Body of pancreas (tissue), 4 donors: ENCODE measurements at places on chromosomes 3 and 15. TPM values are rescaled to one million over a fixed set of nuclear protein-coding genes. Genes with fewer than 3 reads are reported as not detected.
A peak's percentile ranks its signal among the peaks of the same experiment; 100 is the strongest.

DNA sequence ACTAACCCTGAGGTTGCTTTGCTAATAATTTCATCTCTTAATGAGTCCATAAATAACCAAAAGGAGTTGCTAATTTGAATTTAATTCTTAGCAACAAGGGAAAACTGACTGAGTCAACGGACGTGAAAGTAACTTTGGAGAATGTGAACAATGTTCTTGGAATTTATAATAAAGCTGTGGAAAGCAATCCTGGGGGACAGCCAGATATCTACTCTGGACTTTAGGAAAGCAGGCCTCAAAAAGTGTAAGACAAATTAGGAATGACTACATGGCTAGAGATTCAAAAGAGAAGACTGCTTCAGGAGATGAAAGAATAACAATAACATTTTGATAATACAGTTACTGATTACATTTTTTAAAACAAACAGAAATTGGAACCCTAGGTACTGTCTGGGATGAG lies 318.4 kb upstream of the COL8A1 start:
- no peaks in the 10 kb centered on the region for H3K4me1 ChIP-seq
- no peak for DNase-seq
- H3K27ac ChIP-seq, result no peak overlapping the region
- H3K4me3 ChIP-seq, result no peak overlapping the region
- no peaks in the 10 kb centered on the region for H3K27me3 ChIP-seq
- H3K36me3 ChIP-seq, result no peaks in the 10 kb centered on the region

- H3K27me3 ChIP-seq, result no peaks in the 10 kb centered on the region
- no peak overlapping the region for H3K4me3 ChIP-seq
- peaks cover 14% of the 10 kb centered on the region for H3K4me1 ChIP-seq
- no peak for DNase-seq
Measured at GRCh38 chr3:177203689-177204395, 6.6 kb upstream of the TBL1XR1 start.

- H3K4me3 ChIP-seq, result no peak overlapping the region
- H3K4me1 ChIP-seq, result no peaks in the 10 kb centered on the region
- H3K27me3 ChIP-seq, result no peaks in the 10 kb centered on the region
- DNase-seq, result no peak
- H3K36me3 ChIP-seq, result no peaks in the 10 kb centered on the region
Measured at GRCh38 chr3:166304584-166304983, 467.4 kb upstream of the BCHE start.

- no peaks in the 10 kb centered on the region for H3K27me3 ChIP-seq
- H3K4me3 ChIP-seq, result no peak overlapping the region
- H3K4me1 ChIP-seq, result no peaks in the 10 kb centered on the region
- DNase-seq, result no peak
- H3K27ac ChIP-seq, result no peak overlapping the region
Measured at GRCh38 chr3:15272426-15273196, 59.8 kb downstream of the SH3BP5 start.

GRCh38 chr3:22322861-22323260 lies 571.9 kb upstream of the ZNF385D start:
- no peaks in the 10 kb centered on the region for H3K27me3 ChIP-seq
- H3K4me3 ChIP-seq, result no peak overlapping the region
- no peak for DNase-seq
- no peak overlapping the region for H3K27ac ChIP-seq

GRCh38 chr15:66751579-66751978 lies 49.5 kb downstream of the SMAD6 start:
- peak overlapping the region; percentile 60 for H3K27ac ChIP-seq
- H3K4me3 ChIP-seq, result no peak overlapping the region
- no peaks in the 10 kb centered on the region for H3K27me3 ChIP-seq
- DNase-seq, result no peak
- H3K4me1 ChIP-seq, result peaks cover 46% of the 10 kb centered on the region
- H3K36me3 ChIP-seq, result no peaks in the 10 kb centered on the region

DNA sequence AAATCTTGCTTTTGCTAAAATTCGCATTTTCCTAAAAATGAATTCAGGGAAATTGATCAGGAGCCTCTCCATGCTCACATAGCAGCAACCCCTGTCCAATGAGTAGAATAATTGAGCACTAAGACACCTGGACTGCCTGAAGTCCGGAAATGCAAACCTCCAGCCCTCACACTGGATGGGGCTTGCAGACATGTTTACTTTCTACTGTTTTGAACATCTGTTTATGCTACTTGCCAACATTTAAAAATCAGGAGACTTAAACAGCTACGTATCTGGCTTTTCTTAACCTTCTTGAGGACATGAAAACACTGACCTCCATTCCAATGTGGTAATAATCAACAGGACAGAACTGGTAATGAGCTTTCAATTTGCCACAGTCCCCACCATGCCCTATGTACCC lies 184.4 kb downstream of the SHOX2 start:
- no peaks in the 10 kb centered on the region for H3K4me1 ChIP-seq
- no peak overlapping the region for H3K4me3 ChIP-seq
- H3K36me3 ChIP-seq, result no peaks in the 10 kb centered on the region
- H3K27me3 ChIP-seq, result no peaks in the 10 kb centered on the region
- no peak for DNase-seq

- no peak for DNase-seq
- H3K36me3 ChIP-seq, result no peaks in the 10 kb centered on the region
- H3K4me3 ChIP-seq, result no peak overlapping the region
- peaks cover 10% of the 10 kb centered on the region for H3K4me1 ChIP-seq
- H3K27me3 ChIP-seq, result no peaks in the 10 kb centered on the region
Measured at GRCh38 chr3:36215241-36215640, 165.1 kb upstream of the STAC start.

DNA sequence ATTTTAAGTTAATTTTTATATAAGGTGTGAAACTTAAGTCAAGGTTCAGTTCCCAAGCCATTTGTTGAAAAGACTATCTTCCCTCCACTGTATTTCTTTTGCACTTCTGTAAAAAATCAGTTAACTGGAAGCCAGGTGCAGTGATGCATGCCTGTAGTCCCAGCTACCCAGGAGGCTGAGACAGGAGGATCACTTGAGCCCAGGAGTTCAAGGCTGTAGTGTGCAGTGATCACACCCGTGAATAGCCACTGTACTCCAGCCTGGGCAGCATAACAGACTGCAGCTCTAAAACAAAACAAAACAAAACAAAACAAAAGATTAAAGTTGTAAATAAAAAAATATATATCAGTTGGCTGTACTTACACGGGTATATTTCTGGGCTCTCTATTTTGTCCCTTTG lies 33.1 kb upstream of the SEC22A start:
- H3K36me3 ChIP-seq, result no peaks in the 10 kb centered on the region
- H3K4me1 ChIP-seq, result peaks cover 11% of the 10 kb centered on the region
- H3K27me3 ChIP-seq, result no peaks in the 10 kb centered on the region
- H3K27ac ChIP-seq, result peak overlapping the region; percentile 74
- H3K4me3 ChIP-seq, result no peak overlapping the region

- H3K4me1 ChIP-seq, result no peaks in the 10 kb centered on the region
- DNase-seq, result no peak
- no peaks in the 10 kb centered on the region for H3K27me3 ChIP-seq
Measured at GRCh38 chr3:166360720-166361119, 523.5 kb upstream of the BCHE start.

- H3K27me3 ChIP-seq, result no peaks in the 10 kb centered on the region
- DNase-seq, result no peak
- no peak overlapping the region for H3K27ac ChIP-seq
- H3K4me1 ChIP-seq, result no peaks in the 10 kb centered on the region
Measured at GRCh38 chr3:4425707-4426106, 41.4 kb downstream of the SUMF1 start.

DNA sequence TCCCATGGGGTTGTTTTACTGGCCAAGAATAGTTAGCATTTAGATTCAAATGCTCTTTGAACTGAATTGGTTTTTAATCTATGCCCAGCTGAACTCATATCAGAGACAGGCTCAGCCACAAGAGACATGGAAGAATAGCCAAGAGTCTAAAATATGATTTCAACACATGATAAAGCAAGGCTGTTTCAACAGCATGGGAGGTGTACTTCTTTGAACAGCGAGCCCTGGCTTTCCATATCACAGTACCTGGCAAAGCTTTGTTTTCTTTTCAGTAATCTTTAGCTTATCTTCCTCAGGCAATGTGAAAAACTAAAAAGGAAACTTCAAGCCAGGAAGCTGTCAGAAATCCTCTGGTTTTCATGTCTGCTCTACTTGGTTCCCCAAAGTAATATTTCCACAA lies 413.6 kb upstream of the ADAMTS9 start:
- H3K27ac ChIP-seq, result no peak overlapping the region
- H3K4me1 ChIP-seq, result peaks cover 9% of the 10 kb centered on the region
- no peak overlapping the region for H3K4me3 ChIP-seq
- no peaks in the 10 kb centered on the region for H3K27me3 ChIP-seq

- no peaks in the 10 kb centered on the region for H3K27me3 ChIP-seq
- no peak overlapping the region for H3K4me3 ChIP-seq
- H3K4me1 ChIP-seq, result no peaks in the 10 kb centered on the region
- no peaks in the 10 kb centered on the region for H3K36me3 ChIP-seq
- H3K27ac ChIP-seq, result no peak overlapping the region
- DNase-seq, result no peak
Measured at GRCh38 chr3:151367448-151367847, 17.1 kb downstream of the P2RY12 start.

GRCh38 chr3:30292192-30292893 lies 314.1 kb upstream of the TGFBR2 start:
- no peaks in the 10 kb centered on the region for H3K36me3 ChIP-seq
- peaks cover 9% of the 10 kb centered on the region for H3K4me1 ChIP-seq
- H3K4me3 ChIP-seq, result no peak overlapping the region
- H3K27me3 ChIP-seq, result no peaks in the 10 kb centered on the region
- DNase-seq, result no peak

GRCh38 chr3:65689436-65689835 lies 349.3 kb downstream of the MAGI1 start:
- DNase-seq, result no peak
- H3K36me3 ChIP-seq, result no peaks in the 10 kb centered on the region
- peaks cover 12% of the 10 kb centered on the region for H3K4me1 ChIP-seq
- no peak overlapping the region for H3K27ac ChIP-seq
- no peaks in the 10 kb centered on the region for H3K27me3 ChIP-seq

GRCh38 chr3:181735911-181736310 lies 24.2 kb downstream of the SOX2 start:
- H3K27me3 ChIP-seq, result no peaks in the 10 kb centered on the region
- no peak for DNase-seq
- H3K4me1 ChIP-seq, result no peaks in the 10 kb centered on the region
- no peaks in the 10 kb centered on the region for H3K36me3 ChIP-seq

GRCh38 chr15:98160236-98160635 lies 199.7 kb downstream of the ARRDC4 start:
- no peak overlapping the region for H3K27ac ChIP-seq
- no peaks in the 10 kb centered on the region for H3K4me1 ChIP-seq
- peak; percentile 15 for DNase-seq
- H3K27me3 ChIP-seq, result no peaks in the 10 kb centered on the region
- H3K4me3 ChIP-seq, result no peak overlapping the region

- no peak for DNase-seq
- no peaks in the 10 kb centered on the region for H3K27me3 ChIP-seq
- no peaks in the 10 kb centered on the region for H3K36me3 ChIP-seq
- no peaks in the 10 kb centered on the region for H3K4me1 ChIP-seq
- H3K4me3 ChIP-seq, result no peak overlapping the region
Measured at GRCh38 chr3:150068440-150069153, 97.9 kb upstream of the PFN2 start.

CLDN1 gene
- 33.3 TPM for total RNA-seq

LDHAL6B gene
- total RNA-seq, result not detected

TP63 gene
- not detected for total RNA-seq

GPR87 gene
- not detected for total RNA-seq

BFSP2 gene
- not detected for total RNA-seq

PSMD6 gene
- 98.3 TPM for total RNA-seq

CHRNA7 gene
- total RNA-seq, result 2.6 TPM

PPIP5K1 gene
- 22.1 TPM for total RNA-seq

GABRA5 gene
- 0.66 TPM for total RNA-seq

PLSCR5 gene
- total RNA-seq, result not detected

PCOLCE2 gene
- total RNA-seq, result 41.5 TPM

AGBL1 gene
- total RNA-seq, result not detected

SLC49A4 gene
- total RNA-seq, result 23.6 TPM

SERPINI1 gene
- 20.0 TPM for total RNA-seq
